Endothelial cell of umbilical vein (primary cell): ENCODE measurements at places on chromosomes 1 and 21. TPM values are rescaled to one million over a fixed set of nuclear protein-coding genes. Genes with fewer than 3 reads are reported as not detected.

OLIG2 gene
- total RNA-seq: not detected in 2 replicates

GRCh38 chr1:224427346-224427745 is 7.3 kb downstream of the WDR26 start:
- peaks cover 43% of the 10 kb centered on the region for H3K4me1 ChIP-seq
- no peaks in the 10 kb centered on the region for H3K27me3 ChIP-seq
- peak overlapping the region; percentile 39 for H3K27ac ChIP-seq

- no peak overlapping the region for H3K27ac ChIP-seq
- H3K27me3 ChIP-seq: peaks cover 14% of the 10 kb centered on the region
- peak; percentile 59 for DNase-seq
- no peak overlapping the region for H3K4me3 ChIP-seq
- H3K4me1 ChIP-seq: no peaks in the 10 kb centered on the region
These were observed 61.0 kb downstream of the WDR4 start for GRCh38 chr21:42818328-42818749.

DNA sequence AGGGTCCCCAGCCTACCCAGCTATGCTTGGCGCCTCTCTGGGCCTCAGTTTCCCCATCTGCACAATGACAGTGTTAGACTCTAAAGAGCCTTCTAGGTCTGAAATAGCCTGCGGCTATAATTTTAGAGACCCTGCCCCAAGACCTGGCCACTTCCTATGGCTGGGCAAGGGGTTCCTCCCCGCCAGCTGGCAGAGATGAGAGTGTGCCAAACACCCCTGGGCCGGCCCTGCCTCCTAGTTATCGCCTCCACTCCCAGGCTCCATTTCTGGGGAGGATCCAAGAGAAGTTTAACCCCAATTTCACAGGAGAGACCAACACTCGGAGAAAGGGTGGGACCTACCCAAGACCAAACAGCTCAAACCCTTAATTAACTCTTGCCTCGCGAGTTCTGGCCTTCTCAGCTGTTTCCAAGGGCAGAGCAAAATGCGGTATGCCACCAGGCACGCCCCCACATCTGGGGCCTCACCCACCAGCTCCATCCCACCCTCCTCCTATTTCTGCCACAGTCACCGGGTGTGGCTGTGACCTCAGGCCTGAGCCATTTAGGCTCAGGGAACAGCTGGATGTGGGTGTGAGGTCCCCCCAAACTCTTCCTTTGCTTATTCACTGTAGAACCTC is 35.7 kb downstream of the TTC39A start:
- no peaks in the 10 kb centered on the region for H3K36me3 ChIP-seq
- H3K27ac ChIP-seq: no peak overlapping the region
- H3K27me3 ChIP-seq: no peaks in the 10 kb centered on the region
